ENCODE measurements at places on chromosomes 2 and 18.

- DNase-seq, result no peak
These were observed 122.5 kb downstream of the ASXL3 start for GRCh38 chr18:33700513-33700976.

DNA sequence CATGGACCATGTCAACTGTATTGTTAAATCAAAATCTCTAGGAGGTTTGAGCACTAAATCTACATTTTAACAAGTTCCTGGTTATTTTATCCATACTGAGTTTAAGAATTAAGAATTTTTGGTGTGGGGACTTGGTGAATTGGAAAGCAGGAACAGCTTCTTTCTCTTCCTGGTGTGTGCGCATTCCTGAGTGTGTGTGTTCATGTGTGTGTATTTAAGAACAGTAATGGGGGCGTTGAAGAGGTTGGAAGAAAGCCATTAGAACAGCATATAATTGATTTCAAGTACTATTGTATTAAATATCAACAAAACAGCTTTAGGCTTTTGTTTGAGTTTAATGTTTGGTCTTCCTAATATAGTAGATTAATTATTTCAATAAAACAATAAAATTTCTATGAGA is 801.3 kb upstream of the ID2 start:
- peak; percentile 12 for DNase-seq

GRCh38 chr2:46383113-46383395 is 85.8 kb downstream of the EPAS1 start:
- no peak for DNase-seq

DNA sequence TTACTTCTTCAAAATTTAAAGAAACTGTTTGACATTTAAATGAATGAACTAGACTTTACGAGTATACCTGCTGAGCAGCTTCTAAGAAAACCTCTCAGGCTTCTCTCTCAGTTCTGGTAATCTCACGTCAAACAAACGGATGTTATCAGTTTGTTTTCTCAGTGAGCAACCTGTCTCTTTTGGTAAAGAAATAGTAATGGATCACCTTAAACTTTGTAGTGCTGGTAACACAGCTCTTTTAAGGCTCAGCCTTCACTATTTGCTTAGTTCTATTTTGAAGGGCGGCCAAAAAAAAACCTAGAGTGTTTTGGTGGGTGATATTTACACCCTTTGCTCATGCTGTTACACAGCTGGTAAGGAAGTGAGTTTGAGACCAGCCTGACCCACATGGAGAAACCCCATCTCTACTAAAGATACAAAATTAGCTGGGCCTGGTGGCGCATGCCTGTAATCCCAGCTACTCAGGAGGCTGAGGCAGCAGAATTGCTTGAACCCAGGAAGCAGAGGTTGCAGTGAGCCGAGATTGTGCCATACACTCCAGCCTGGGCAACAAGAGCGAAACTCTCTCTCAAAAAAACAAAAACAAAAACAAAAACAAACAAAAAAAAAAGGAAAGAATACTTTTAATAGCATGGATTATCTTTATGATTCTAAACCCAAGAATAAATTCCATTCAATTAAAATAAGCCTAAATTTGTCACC is 15.9 kb downstream of the FN1 start:
- DNase-seq, result no peak

DNA sequence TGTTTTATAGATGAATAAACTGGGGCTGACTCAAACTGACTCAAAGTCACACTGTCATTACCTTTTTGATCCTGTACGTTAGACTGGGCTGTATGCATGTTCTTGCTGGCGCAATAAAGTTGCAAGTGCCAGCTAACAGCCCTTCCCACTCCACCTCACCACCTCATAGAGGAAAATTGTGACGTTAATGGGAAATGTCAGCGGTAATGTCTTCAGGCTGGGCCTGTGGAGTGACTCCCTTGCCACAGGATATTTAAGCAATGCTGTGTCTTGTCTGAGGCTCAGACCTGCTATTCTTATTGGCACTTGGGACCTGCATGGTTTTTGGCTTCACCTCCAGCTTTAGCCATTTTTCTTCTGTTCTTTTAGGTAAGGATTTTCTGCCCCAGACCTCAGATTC is 25.2 kb upstream of the CASP10 start:
- DNase-seq, result no peak

- DNase-seq, result no peak
These were observed 123.0 kb downstream of the NFATC1 start for GRCh38 chr18:79518683-79519128.

GRCh38 chr2:101962309-101962708 is 29.5 kb upstream of the IL1R2 start:
- DNase-seq, result no peak
